ENCODE measurements at places on chromosomes 4 and X.

DNA sequence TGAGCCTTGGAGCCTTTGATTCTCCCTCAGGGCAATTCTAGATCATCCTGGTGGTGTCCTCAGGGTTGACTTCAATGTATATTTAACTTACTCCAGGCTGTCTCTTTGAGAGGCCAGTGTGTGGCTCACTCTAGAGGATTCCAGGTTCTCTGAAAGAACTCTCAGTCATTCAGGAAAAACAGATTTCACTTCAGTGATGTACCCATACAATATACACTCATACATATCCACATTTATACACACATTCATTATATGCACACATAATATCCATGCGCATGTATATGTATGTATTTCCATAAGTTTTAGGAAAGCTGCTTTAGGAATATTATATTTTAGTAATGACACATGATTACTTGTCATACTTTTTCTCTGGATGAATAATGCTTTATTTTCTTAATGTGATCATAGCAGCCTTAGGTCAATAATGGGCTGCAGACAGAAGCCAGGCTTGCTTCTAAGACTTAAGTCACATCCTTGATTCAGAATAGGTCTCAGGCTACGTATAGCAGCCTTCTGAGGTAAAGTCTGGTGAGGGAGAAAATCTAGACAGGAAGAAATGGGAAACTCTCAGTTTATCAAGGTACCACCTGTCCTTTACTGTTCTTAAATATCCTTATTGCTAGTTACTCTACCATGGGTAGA is 397.0 kb downstream of the GPAT3 start:
- no peak for DNase-seq

DNA sequence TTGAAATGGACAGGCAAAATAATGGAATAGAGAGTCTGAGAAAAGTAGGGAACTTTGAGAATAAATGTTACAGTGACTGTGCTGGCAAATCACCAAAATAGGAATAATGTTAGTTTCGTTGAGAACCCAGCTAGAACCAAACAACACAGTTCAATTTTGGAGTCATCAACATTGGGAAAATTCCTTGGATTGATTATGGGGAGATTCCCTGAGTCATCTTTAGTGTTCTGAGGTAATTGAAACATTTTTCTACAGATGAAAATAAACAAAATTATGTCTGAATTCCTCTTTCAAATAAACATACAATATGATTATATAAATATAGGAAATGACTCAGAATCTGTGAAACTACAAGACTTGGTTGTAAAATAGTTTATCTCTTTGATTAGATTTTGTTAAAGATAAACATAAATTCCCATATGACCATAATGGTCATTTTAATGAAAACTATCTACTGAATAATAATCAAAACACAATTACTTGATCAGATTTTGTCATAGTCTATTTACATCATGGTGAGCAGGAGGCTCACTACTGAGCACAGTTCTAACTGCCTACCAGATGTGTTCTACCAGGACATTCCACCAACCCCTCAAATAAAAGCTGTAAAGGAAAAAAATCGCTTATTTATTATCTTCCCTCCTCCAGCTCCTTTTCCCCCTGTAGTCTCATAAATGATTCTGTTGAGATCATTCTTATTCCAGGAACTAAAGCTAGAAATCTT is 51.4 kb upstream of the GABRA2 start:
- no peak for DNase-seq

GRCh38 chr4:171256223-171256622 is 557.0 kb upstream of the GALNTL6 start:
- no peak for DNase-seq

- no peak for DNase-seq
Measured at GRCh38 chrX:24839331-24839730, 145.6 kb downstream of the POLA1 start.

- DNase-seq: no peak
Measured at GRCh38 chr4:169439244-169439643, 168.5 kb upstream of the SH3RF1 start.

GRCh38 chrX:95055991-95056390 is 1382.0 kb downstream of the FAM133A start:
- DNase-seq: no peak

- DNase-seq: no peak
Measured at GRCh38 chrX:41265615-41266014, 68.3 kb upstream of the DDX3X start.

- DNase-seq: no peak
Measured at GRCh38 chr4:14581741-14582140, 420.5 kb upstream of the CPEB2 start.

DNA sequence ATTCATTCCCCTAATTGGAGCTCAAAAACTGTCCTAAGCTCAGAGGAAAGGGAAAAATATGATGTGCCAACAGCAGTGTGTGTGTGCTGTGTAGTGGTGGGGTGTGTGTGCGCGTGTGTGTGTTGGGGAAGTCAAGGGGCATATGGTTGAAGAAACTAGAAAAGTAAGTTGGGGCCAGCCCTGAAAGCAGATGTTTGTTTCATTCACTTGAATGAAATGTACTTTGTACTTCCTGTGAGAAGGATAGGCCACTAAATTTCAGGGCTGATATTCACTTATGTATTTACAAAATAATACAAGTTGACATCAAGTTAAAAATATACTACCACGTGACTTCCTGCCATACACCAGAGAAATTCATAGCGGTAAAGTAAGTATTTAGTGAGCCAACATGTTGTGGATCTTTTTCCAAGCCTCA is 151.3 kb upstream of the JADE1 start:
- DNase-seq: no peak

GRCh38 chr4:174591243-174592021 is 69.1 kb upstream of the HPGD start:
- no peak for DNase-seq

GRCh38 chrX:22378296-22378695 is 105.6 kb downstream of the CBLL2 start:
- DNase-seq: no peak

GRCh38 chr4:51843309-51844152 is 578 bp downstream of the DCUN1D4 start:
- DNase-seq: no peak

DNA sequence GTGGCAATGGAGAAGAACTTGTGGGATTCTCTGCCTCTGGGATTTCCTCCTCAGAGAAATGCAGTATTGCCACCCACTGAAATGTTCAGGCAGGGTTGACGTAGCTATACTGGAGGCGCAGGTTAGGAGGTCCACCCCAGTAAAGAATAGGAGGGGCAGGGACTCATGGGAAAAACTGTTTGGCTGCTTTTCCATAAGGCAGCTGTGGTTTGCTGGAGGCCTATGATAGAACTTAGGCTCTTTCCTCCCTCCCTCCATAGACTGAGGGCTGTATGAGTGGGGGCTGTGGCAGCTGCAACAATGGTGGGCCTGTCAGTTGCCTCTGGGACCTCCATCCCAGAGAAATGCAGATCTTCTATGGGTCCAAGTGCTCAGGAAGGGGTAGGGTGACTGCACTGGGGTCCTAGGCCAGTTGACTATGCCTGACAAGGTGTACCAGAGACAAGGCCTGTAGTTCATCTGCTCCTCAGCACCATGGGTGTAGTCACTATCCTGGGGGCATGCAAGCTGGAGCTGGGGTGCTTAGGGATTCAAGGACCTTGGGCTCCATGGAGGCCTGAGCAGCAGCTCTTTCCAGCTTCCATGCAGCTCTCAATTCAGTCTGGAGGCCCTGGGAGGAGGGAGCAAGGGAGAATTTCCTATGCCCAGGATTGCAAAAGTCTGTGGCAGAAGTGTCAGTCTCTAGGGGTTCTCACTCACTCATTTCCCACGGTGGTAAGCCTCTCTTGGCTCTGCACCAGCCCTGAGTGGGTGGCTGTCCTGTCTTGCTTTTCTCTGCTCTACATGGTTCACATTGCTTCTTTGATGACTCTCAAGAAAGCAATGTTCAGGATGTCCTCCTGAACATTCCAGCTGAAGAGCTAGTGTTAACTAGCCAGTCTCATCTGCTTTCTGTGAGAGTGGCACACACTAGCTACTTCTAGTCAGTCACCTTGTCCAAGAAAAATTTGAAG is 353.0 kb downstream of the IDS start:
- DNase-seq: no peak

GRCh38 chr4:47819178-47819577 is 18.7 kb downstream of the CORIN start:
- no peak for DNase-seq

DNA sequence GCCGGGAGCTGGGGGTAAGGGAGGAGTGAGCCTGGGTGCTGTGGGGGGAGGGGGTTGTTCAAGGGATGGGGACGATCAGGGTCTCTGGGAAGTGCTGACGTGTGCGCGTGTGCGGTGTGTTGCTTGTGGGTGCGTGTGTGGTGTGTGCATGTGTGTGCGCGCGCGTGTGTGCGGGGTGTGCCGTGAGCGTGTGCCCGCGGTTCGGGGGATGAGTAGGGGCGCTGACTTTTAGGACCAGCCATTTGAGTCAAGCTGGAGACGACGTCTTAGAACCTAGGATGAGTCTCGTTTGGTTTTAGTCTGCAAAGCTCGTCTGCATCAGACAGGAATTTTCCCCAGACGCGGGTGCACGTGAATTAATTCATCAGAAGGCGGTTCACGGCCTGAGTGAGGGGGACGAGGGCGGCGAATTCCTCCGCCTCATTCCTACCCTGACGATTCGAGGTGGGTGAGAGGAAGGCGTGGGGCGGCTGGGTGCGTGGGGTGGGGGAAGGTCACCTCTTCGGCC is 950 bp upstream of the TMEM271 start:
- DNase-seq: no peak

DNA sequence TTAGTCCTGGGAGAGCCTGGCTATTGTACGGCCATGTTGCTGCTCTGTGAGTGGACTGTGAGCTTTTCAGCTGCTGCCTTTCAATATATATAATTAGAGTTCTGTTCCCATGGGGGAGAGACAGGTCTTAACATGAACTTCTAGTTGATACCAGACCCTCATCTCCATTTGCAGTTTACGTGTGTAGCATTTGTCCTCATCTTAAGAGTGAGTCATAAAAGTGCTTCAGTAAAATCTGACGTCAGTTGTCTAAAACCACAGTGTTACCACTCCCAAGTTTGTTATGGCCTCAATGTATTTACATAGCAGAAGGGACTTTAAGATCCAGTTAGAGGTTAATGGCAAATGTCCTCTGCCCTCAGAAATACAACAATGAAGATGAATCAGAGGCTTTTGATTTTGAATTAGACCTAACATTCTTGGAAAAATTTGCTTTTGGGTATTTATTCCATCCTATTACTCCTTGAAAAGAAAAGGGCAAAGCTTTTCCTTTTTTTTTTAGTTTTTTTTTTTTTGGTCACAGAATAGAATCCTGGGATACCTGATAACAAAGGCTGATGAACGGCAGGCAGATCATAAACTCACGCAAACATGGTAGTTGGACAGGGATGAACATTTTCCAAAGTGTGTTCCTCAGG is 38.6 kb downstream of the PHOX2B start:
- no peak for DNase-seq

- no peak for DNase-seq
Measured at GRCh38 chrX:65689377-65689776, 21.9 kb downstream of the MSN start.

DNA sequence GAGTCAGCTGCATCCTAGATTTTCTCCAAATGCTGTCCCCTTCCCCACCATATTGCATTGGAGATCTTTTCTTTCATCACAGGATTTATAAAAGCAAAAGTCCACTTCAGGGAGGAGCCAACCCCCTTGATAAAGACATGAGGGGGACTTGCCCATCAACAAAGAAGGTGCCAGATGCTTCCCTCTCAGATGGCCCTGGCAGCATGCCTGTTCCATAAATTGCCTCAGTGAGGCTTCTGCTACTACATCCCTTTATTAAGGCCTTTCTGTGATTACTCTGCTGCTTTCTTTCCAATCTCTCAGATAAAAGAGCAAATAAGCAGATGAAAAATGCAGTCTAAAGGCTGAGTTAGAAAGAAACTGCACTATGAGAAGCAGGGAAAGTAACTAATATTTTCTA is 511.6 kb downstream of the PACRGL start:
- DNase-seq: no peak

- no peak for DNase-seq
Measured at GRCh38 chrX:96978906-96979305, 95.2 kb downstream of the RPA4 start.

GRCh38 chr4:113447061-113447460 is 314.5 kb downstream of the CAMK2D start:
- DNase-seq: no peak

DNA sequence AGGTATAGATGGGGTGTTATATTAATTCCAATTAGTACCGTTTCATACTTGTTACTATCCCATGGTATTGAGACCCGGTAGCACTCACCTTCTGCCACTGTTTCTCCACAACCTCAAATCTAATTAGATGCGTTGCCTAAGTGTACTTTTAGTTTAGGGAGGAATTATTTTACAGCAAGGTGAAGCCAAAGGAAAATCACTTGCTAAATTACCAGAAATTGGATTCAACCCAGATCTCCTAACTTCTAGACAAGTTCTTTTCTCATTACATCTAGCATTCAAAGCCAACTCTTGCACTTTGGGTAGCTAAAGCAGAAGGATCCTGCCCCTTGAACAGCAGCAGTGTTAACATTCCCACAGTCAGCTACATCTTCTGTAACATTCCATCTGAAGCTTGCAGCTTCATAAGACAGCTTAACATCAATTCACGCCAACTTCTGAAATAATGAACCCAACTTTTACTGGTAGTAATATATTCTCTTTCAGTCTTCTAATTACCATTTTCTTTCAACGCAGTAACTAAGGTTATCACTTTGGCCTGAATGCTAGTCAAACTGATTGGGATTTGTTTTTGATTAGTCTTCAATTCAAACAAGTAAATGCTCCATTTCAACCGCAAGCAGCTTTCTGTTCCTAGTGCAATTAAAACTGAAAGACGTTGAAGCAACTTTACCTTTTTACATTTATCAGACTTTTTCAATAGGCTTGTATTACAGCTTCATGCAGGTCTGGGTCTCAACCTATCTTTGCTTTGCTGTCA is 934 bp upstream of the SEC31A start:
- no peak for DNase-seq

DNA sequence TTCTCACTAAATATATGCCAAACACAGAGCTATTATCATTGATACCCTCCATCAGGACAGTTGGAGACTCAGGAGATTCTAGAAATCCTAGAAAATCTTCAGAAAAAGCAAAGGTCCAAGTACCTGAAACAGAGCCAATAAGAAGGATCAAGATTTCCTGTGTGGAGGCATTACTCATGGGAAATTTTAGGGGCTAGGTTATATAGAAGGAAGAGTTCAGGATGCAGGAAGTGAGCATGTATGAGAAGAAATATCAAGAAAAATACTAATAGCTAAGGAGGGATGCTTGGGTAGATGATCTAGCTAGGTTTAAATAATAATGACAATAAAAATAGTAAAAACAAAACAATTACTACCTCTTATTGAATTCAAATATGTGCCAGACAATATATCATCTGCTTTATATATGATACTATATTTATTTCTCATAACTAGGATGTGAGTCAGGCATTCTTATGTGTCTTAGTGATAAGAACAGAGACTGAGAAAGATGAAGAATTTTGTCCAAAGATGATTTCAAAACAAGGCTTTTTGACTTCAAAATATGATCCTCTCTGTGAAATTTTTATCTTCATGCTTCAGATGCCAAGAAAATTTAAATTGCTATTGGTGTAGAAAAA is 66.4 kb upstream of the HHIP start:
- DNase-seq: no peak

Data from iPS DF 6.9 (cell line).